ENCODE measurements at places on chromosomes 5 and 9.
A peak's percentile ranks its signal among the peaks of the same experiment; 100 is the strongest.

- no peak for DNase-seq
Observed at GRCh38 chr5:126865299-126865698, 88.4 kb downstream of the LMNB1 start.

DNA sequence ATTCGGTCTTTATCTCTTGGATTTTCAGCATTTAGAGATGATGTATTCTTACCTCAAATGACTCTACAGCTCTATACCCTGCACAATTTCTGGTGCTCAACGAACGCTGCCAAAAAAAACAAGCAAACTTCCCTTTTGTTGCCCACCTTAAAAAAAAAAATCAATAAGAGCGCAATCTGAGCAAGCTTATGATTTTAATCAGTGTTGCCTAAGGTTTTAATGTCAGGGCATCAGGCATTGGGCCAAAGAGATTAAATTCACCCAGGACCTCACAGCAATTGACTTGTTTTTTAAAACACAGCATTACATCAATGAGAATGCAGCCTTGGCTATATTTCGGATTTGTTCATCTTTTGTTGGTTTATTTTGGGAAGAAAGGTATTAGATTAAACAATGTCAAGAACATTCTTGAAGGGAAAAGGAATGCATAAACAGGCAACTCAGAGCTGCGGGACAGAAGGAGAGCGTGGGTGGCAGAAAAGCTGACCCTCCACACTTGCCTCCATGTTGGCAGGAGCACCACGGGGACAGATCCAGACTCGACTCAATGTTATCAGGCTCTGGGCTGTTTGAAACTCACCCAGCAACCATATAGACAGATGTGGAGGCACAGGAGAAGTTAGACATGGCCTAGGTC lies 127.5 kb upstream of the DAPK1 start:
- no peak for DNase-seq

DNA sequence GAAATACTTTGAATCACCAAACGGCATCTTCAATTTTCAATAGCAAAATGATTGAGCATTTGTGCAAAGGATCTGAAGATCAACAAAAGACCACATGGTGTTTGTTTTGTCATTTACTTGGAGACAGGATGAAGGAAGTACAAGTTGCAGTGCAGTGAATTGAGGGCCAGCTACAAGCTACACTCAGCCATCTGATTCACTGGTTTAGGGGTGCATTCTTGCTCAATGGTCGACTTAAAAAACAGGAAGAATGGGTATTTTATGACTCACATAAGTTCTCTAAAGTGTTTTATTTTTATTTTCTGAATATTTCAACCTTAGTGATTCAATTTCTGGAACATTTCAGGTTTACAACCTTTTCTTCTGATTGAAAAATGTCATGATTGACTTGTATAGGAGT lies 412.1 kb upstream of the ADAMTSL1 start:
- DNase-seq, result no peak

DNA sequence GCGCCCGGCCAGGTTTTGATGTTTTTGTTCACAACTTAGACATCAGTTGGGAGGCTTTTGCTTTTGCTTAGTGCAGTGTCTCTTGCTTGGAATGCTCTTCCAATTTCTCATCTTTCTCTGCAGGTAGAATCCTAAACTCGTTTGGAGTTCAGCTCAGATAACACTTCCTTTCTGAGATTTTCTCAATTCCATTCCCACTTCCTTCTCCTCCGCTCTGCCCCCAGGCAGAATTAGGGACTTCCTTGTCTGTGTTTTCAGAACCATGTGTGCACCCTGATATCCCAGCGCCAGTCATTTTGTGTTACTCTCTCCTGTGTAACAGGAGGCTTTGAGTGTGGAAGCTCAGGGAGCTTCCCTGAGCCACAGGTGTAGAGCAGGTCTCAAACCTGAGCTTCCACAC lies 171.0 kb downstream of the INSYN2B start:
- no peak for DNase-seq

DNA sequence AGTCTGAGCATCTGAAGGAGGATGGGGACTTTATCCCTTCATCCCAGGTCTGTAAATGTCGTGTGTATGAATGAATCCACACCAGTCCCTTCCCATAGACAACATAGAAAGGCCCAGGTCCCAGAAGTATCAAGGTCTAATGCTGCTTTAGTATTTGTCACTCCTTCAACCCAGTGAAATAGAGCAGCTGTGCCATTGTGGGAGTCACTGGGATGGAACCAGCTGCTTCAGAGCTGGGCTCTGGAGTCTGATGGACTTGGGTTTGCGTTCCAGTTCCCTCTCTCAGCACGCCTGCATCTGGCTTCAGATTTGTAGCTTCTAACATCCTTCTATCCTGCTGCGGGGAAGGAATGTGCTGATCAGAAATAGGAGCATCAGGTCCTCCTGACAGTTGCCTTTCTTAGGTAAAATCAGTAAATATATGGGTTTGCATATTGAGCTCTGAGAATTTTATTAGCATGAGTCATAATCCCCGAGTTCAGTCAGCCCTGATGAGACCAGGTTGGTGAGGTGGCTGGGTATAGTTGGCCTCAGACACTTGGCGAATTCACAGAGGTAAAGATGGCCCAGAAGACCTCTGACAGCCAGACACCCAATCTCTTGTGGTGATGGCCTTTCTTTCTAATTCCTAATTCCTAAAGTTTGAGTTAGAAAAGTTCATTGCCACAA lies 10.1 kb downstream of the ACO1 start:
- no peak for DNase-seq

DNA sequence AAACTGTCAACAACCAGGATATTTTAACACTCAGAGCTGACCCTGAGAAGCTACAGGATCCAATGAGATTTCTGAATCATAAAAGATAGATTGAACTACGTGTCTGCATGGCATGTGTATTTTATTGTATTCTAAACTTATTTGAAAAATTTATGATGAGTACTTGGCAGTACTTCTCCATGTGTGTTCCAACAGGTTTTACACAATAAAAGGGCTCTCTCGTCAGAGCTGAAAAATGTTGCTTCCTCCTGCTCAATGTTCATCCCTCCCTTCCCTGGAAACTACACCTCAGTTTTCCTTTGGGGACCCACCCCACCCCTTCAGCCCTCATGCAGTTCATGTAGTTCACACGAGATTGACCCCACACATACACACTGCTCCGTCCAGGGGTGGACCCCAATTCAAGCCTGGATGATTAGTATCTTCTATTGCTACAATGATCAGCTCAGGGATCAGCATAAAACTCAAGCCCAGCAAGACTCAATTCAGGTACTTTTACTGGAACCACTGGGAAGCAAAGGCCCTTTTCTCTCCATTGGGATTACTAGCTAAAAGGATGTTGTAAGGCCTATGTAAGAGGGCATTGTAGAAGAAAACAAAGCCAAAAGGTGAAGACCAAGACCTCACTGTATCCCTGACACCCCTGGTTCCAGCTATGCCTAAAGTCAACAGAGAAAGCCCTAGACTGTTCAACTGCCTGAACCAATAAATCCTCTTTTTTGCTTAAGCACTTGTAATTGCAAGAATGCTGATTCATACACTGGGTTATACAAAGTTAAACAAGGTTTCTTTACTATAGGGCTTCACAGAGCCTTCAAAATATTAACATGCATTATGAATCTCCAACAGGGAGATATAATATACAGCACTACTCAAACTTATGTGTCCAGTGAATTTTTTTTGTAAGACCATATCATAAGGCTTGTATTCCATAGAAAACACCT lies 112.6 kb downstream of the SAXO1 start:
- no peak for DNase-seq

GRCh38 chr5:55900068-55900467 lies 48.9 kb downstream of the IL31RA start:
- no peak for DNase-seq

GRCh38 chr5:10372726-10373709 lies 19.5 kb downstream of the MARCHF6 start:
- no peak for DNase-seq

DNA sequence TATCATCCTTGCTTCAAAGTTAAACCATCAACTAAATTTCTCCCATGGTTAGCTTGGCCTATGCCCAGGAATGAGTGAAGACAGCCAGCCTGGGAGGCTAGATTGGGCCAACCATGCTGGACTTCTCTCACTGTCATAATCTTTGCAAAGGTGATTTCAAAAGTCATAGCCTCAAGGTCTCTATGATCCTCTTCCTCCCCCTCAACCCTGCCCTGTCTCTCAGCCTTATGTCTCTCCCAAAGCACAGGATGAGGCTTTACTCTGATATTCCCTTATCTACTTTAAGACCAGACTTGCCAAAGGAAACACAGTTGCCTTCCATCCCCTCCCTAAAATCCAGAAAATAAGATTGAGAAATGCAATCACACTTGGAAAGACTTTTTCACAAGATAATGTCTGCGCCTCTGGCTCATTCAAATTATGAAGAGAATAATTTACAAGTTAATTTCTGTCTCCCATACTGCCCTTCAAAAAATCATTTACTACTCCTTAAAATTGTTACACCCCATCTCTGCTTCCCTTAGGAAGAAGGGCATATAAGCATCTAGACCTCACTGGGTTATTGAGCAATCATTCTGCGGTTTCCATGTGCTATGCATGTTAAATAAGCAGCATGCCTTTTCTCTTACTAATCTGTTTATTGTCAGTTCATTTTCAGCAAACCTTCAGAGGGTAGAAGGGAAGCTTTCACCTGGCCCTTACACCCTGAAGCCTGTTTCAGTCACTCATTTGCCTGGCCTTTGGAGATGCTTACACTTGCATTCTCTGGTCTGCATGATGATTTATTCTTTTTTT lies 113.8 kb upstream of the ANKRD55 start:
- no peak for DNase-seq

DNA sequence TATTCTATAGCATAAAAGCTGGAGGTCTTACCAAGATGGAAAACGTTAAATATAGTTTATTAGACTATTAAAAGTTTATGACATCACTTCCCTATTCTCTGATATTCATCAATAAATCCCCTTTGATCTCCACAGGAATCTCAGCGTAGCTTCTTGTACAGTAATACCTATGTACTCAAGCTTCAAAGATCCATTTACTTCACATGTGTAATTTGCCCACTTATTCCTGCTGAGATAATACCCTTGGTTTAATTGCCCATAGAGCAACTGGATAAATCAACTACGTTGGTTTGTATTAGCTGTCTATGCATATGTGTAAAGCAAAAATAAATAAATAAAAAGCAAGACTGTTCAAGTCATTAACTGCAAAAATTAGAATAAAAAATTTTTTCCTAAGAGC lies 219.7 kb downstream of the EFNA5 start:
- DNase-seq, result no peak

GRCh38 chr5:170741801-170742200 lies 41.7 kb upstream of the GABRP start:
- DNase-seq, result no peak

DNA sequence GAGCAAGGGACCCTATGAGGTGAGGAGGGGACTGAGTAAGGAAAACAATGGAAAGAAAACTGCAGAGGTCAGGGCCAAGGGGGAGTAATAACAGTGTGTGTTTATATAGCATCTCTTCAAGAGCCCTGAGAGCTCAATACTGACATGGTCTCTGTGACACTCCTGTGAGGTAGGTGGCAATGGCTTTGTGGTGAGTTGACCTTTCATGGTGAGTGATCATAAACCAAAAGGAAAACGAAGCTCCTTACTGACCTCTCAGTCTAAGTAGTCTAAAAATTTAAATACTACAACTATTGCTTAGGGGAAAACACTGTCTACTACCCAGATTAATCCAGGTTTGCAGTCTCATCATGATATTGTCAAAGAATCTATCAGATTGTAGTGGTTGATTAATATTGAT lies 130.9 kb downstream of the SNCAIP start:
- DNase-seq, result no peak

- DNase-seq, result no peak
Observed at GRCh38 chr5:73299665-73300336, 126.8 kb downstream of the TMEM174 start.

- no peak for DNase-seq
Observed at GRCh38 chr9:12681620-12682019, 11.6 kb upstream of the TYRP1 start.

- no peak for DNase-seq
Observed at GRCh38 chr5:36950586-36951457, 74.3 kb downstream of the NIPBL start.

DNA sequence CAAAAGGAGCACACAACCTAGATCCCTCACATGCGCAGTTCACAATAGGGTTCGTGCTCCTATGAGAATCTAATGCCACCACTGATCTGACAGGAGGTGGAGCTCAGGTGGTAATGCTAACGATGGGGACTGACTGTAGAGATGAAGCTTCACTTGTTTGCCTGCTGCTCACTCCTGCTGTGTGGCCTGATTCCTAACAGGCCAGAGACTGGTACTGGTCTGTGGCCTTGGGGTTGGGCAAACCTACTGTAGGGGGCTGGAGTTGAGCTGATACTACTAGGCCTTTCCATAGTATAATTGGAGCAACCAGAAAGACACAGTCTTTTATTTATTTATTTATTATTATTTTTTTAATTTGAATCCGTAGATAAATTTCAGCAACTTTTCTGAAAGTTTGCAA lies 5.3 kb downstream of the LNPEP start:
- no peak for DNase-seq

- peak; percentile 61 for DNase-seq
Observed at GRCh38 chr5:177389241-177390169, 5.3 kb downstream of the SLC34A1 start.

GRCh38 chr5:110769000-110769681 lies 30.3 kb downstream of the SLC25A46 start:
- no peak for DNase-seq

GRCh38 chr5:89711526-89711925 lies 698.0 kb downstream of the CETN3 start:
- DNase-seq, result no peak

DNA sequence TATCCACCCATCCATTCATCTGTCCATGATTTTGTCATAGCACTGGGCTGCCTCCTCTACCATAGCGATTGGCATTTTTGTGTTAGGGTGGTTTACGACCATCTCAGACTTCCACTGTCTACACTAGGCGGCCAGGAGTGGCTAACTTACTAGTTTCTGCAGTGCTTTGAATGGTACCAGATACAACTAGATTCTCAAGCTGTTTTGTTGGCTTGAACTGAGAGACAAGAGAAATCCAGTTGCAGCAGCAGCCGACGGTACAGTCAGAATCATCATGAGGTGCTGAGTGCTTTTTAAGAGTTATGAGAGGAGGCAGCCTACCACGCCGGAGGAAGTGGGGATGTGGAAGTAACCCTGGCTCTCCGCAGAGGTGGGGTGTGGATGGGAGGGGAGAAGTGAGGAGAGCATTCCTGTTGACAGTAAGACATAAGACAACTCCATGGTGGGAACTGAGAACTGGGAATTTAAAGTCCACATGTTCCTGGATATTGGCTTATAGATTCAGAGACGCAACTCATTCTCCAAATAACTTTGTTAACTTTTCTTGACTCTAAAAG lies 27.9 kb downstream of the COL5A1 start:
- DNase-seq, result no peak

Data from stimulated activated CD4-positive, alpha-beta T cell treated with anti-CD3 and anti-CD28 coated beads, Interleukin-2, amount 100 ng/mL, for 24 hours (primary cell).